ENCODE measurements at places on chromosomes 5 and 9.

- DNase-seq = peak; percentile 63
Measured at GRCh38 chr9:109499631-109500410, 1.7 kb upstream of the PTPN3 start.

DNA sequence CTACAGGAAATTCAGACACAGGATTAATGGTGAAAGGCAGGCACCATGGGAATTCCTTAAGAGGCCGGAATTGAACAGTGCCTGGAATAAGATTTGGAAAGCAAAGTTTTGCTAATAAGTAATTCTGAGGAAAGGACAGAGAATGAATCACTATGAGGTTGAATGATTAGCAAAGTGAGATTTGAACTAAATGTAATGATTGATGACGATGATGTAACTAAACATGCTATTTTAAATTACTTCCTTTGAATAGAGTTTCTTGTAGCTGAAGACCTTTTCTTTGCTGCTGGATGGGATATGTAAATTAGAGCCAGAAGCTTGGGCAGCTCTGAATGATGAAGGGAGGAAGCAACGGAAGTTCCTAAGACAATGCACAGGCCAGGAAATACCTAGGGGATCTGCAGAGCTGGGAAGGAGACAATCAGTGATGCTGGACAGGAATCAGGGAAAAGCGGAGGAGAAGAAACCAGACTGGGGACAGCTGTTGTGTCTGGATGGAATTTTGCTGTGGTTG is 482.0 kb downstream of the PSAT1 start:
- DNase-seq = no peak

DNA sequence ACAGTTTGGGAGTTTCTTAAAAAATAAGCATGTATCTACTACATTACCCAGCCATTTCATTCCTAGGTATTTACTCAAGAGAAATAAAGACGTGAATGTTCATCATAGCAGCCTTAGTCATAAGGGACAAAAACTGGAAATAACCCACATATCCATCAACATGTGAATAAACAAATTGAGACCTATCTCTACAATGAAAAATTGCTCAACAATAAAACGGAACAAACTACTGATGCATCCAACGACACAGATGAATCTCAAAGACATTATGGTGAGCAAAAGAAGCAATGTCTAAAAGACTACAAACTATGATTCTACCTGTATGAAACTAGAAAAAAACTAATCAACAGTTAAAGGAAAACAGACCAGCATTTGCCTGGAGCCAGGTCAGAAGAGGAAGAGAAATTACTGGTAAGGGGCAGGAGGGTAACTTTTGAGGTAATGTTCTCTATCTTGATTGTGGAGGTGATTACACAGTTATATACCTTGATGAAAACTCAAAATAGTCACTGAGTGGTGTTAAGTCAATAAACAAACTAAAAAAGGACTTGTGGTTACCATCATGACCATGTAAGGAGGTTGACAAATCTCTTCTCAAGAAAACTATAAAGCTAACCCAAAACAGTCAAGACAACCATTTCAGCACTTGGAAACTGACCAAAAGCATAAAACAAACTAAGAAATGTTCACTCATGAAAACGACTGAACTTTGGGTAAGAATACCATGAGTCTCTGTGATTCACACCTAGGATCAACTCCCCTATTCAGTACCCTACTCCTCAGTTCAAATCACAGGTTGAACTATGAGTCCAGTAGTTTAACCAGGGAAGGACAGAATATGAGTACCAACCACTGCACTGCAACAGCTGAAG is 10.4 kb downstream of the UIMC1 start:
- no peak for DNase-seq

DNA sequence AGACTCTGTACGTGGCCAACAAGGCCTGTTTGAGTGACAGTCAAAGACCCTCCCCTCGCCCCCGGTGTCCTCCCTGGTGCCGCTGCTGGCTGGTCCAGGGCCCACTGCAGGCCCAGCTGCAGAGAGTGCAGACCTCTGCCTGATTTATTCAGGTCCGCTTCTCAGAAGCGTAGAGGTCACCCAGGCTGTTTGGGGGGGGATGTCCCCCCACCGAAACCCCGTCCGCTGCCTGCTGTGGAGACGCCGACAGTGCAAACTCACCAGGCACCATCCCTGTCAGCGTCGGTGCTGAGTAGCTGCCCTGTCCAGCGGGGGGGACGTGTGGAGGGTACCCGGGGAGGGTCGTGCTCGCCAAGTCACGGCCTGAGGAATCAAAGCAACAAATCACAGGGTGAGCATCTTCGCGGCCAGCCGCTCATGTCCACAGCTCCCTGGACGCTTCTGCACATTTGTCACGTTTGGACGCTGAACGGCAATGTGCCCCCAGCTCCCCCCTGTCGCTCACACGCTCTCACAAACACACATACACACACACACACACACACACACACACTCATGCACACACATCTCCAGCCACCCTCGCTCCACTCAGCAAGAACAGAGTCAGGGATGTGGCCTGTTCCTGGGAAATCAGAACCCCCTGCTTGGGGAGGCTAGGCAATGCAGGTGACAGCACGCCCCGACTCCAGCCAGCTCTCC is 152.2 kb downstream of the PAX5 start:
- DNase-seq = no peak

GRCh38 chr5:175712313-175712680 is 54.4 kb downstream of the HRH2 start:
- DNase-seq = no peak

- DNase-seq = no peak
Measured at GRCh38 chr9:133368249-133368881, 7.5 kb downstream of the SURF4 start.

All from COLO829 (cell line).